ENCODE measurements at places on chromosomes 3 and 15.

GRCh38 chr15:62760538-62760937, 282.0 kb upstream of the TPM1 start:
- no peak overlapping the region for H3K4me3 ChIP-seq
- H3K36me3 ChIP-seq: no peaks in the 10 kb centered on the region
- H3K27ac ChIP-seq: no peak overlapping the region
- no peaks in the 10 kb centered on the region for H3K27me3 ChIP-seq
- no peak for DNase-seq

GRCh38 chr15:32870240-32871033, 152.6 kb downstream of the GREM1 start:
- H3K4me3 ChIP-seq: no peak overlapping the region
- no peaks in the 10 kb centered on the region for H3K4me1 ChIP-seq
- H3K36me3 ChIP-seq: no peaks in the 10 kb centered on the region

GRCh38 chr15:38154837-38155236, 97.8 kb upstream of the SPRED1 start:
- H3K27ac ChIP-seq: no peak overlapping the region
- H3K4me3 ChIP-seq: no peak overlapping the region
- H3K36me3 ChIP-seq: no peaks in the 10 kb centered on the region
- DNase-seq: no peak
- no peaks in the 10 kb centered on the region for H3K4me1 ChIP-seq
- H3K27me3 ChIP-seq: no peaks in the 10 kb centered on the region

- H3K36me3 ChIP-seq: no peaks in the 10 kb centered on the region
- H3K27me3 ChIP-seq: no peaks in the 10 kb centered on the region
- H3K27ac ChIP-seq: peak overlapping the region; percentile 71
- H3K4me3 ChIP-seq: peak overlapping the region; percentile 75
Observed at GRCh38 chr3:149751551-149751950, 738 bp downstream of the COMMD2 start.

DNA sequence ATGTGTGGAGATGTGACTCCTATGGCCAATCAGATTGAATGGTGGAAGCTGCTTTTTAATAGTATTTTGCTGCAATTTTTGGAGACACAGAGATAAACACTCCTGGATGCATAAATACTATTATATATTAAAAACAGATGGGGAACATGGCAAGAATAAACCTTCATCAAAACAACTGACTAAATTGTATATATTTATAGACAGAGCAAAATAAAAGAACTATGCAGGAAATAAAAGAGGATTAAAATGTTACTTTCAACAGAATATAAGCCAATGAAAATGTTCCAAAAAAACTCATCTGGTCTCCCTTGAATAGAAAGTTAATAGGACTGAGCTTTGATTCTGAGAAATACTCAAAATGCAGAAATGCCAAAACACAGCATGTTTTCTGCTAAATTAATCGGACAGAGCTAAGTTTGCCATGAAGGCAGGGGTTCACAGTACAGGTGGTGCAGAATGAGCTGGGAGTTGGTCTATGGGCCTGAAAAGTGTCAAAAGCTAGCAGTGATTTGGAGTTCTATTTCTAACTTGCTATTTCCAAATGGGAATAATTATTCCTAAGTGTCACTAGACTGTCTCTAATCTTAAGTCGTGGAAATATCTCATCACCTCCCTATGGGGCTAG, 227.2 kb downstream of the CNTN3 start:
- H3K27ac ChIP-seq: no peak overlapping the region
- H3K27me3 ChIP-seq: no peaks in the 10 kb centered on the region
- H3K4me3 ChIP-seq: no peak overlapping the region
- H3K4me1 ChIP-seq: no peaks in the 10 kb centered on the region
- no peak for DNase-seq

DNA sequence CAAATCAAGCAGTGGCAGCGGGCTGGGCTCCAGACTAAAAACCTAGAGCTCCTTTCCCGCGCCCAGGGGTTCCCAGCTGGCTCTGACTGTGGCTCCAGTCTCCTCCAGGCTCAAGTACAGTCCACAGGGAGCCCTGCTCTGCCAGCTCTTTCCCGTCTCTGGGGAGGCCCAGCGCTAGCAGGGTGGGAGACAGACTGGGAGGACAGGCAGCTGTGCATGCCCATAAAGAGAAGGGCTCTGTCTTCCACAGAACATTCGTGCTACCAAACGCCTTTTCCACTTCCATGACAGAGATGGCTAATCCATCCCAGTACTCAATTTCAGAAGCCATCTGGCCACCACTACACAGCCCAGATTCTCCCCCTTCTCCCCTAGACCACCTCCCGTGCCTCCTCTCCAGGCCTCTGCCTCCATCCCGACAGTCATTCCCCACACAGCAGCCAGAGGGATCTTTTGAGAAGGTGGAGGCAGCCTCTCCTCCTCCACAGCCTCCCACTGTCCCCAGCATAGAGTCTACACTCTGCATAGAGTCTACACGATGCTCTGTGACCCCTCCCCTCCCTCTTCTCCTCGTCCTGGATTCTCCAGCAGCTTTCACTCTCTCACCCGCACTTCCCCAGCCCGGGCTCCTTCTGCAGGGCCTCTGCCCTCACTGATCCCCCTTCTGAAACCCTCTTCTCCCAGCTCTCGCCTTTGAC, 6.8 kb upstream of the DUSP7 start:
- no peaks in the 10 kb centered on the region for H3K36me3 ChIP-seq
- H3K4me3 ChIP-seq: no peak overlapping the region
- H3K27me3 ChIP-seq: no peaks in the 10 kb centered on the region
- no peak overlapping the region for H3K27ac ChIP-seq
- no peak for DNase-seq

DNA sequence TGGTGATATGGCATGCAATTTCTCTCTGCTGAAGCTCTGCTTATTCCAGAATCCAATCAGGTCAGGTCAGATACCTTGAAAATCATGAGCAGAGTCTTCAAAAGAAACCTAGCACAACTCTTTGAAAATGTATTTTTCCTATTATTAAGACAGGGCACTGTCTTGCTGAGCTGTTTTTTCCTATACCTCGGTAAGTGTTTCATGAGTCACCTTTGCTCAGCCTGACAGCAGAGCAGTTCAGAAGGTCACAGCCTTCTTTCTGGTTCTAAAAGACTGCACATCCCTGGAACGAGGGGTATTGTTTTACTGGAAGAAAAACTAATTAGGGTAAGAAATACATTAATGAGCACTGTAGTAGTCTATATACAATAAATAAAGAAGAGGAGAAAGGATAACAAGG, 422.0 kb downstream of the SOX2 start:
- H3K27ac ChIP-seq: no peak overlapping the region
- no peaks in the 10 kb centered on the region for H3K36me3 ChIP-seq
- no peaks in the 10 kb centered on the region for H3K4me1 ChIP-seq
- H3K4me3 ChIP-seq: no peak overlapping the region
- no peaks in the 10 kb centered on the region for H3K27me3 ChIP-seq

- DNase-seq: no peak
- H3K27me3 ChIP-seq: no peaks in the 10 kb centered on the region
Observed at GRCh38 chr15:28021281-28022039, 77.7 kb downstream of the OCA2 start.

- H3K27ac ChIP-seq: no peak overlapping the region
- no peaks in the 10 kb centered on the region for H3K36me3 ChIP-seq
- DNase-seq: no peak
- H3K27me3 ChIP-seq: no peaks in the 10 kb centered on the region
Observed at GRCh38 chr3:43036621-43037423, 57.7 kb downstream of the GASK1A start.

DNA sequence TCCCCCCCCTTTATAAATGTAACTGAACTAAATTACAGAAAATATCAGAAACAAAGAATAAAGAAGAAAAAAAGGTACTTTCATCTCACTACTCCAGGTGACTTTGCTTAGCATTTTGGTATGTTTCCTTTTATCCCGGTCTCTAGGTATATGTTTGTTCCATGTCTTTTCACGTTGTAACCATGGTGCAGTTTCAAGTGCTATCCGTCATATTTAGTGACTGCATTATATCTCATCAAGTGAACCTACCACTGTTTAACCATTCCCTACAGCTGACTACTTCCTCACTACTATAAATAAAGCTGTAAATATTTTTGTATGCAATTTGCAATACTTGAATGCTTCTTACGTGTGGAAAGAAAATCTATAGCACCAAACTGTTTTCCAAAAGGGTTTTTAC, 2.2 kb downstream of the BTBD1 start:
- no peaks in the 10 kb centered on the region for H3K36me3 ChIP-seq
- H3K4me3 ChIP-seq: peak overlapping the region; percentile 78
- H3K27me3 ChIP-seq: no peaks in the 10 kb centered on the region
- H3K27ac ChIP-seq: peak overlapping the region; percentile 88

DNA sequence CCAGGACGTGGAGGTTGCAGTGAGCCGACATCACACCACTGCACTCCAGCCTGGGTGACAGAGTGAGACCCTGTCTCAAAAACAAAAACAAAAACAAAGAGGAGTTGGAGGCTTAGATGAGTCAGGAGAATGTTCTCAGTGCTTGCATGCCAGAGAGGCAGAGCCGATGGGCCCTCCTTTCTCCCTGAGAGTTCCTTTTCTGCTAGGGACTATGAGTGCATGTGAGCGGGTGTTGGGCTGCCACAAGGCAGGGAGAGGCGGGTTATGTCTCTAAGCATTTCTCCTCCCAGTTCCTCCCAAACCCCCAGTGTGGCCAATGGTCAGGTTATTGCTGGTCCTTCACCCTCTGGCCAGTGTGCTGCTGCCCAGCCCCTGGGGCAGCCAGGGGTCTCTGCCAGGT, 45.1 kb downstream of the RTP1 start:
- H3K36me3 ChIP-seq: no peaks in the 10 kb centered on the region
- peaks cover 3% of the 10 kb centered on the region for H3K4me1 ChIP-seq
- no peak overlapping the region for H3K27ac ChIP-seq
- H3K27me3 ChIP-seq: no peaks in the 10 kb centered on the region
- DNase-seq: no peak
- no peak overlapping the region for H3K4me3 ChIP-seq

DNA sequence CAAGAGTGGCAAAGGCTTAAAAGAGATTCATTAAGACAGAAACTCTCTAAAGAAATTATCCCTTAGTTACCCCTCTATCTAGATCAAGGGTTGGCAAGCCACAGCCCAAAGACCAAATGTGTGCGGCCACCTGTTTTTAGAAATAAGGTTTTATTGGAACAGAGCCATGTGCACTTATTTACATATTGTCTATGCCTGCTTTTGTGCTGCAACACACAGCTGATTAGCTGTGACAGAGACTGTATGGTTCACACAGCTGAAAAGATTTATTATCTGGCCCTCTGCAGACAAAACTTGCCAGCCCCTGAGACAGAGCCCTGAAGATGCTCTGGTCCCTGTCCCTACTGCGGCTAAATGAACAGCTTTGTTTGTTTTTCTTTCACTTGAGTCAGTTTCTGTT, 88.1 kb downstream of the ADAMTS9 start:
- H3K4me1 ChIP-seq: no peaks in the 10 kb centered on the region
- H3K27ac ChIP-seq: no peak overlapping the region
- no peak for DNase-seq
- no peaks in the 10 kb centered on the region for H3K36me3 ChIP-seq
- no peak overlapping the region for H3K4me3 ChIP-seq
- H3K27me3 ChIP-seq: no peaks in the 10 kb centered on the region

DNA sequence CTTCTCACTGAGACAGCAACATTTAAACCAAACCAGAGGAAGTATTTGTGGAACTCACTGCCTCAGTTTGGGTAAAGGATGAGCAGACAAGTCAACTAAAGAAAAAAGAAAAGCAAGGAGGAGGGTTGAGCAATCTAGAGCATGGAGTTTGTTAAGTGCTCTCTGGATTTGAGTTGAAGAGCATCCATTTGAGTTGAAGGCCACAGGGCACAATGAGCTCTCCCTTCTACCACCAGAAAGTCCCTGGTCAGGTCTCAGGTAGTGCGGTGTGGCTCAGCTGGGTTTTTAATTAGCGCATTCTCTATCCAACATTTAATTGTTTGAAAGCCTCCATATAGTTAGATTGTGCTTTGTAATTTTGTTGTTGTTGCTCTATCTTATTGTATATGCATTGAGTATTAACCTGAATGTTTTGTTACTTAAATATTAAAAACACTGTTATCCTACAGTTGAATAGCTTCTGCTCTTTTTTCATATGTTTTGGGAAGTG, 23.3 kb downstream of the CLDN18 start:
- H3K4me1 ChIP-seq: no peaks in the 10 kb centered on the region
- H3K4me3 ChIP-seq: no peak overlapping the region
- H3K27me3 ChIP-seq: no peaks in the 10 kb centered on the region
- no peaks in the 10 kb centered on the region for H3K36me3 ChIP-seq
- H3K27ac ChIP-seq: no peak overlapping the region

GRCh38 chr3:42980909-42981308, 1.8 kb downstream of the GASK1A start:
- no peak overlapping the region for H3K4me3 ChIP-seq
- H3K27me3 ChIP-seq: peaks cover 21% of the 10 kb centered on the region
- DNase-seq: no peak
- H3K36me3 ChIP-seq: no peaks in the 10 kb centered on the region
- H3K4me1 ChIP-seq: peaks cover 4% of the 10 kb centered on the region
- no peak overlapping the region for H3K27ac ChIP-seq

- no peak overlapping the region for H3K27ac ChIP-seq
- no peak overlapping the region for H3K4me3 ChIP-seq
- peak; percentile 25 for DNase-seq
- H3K36me3 ChIP-seq: no peaks in the 10 kb centered on the region
- no peaks in the 10 kb centered on the region for H3K27me3 ChIP-seq
- H3K4me1 ChIP-seq: peaks cover 8% of the 10 kb centered on the region
Observed at GRCh38 chr15:101121511-101122090, 130.2 kb downstream of the CHSY1 start.

DNA sequence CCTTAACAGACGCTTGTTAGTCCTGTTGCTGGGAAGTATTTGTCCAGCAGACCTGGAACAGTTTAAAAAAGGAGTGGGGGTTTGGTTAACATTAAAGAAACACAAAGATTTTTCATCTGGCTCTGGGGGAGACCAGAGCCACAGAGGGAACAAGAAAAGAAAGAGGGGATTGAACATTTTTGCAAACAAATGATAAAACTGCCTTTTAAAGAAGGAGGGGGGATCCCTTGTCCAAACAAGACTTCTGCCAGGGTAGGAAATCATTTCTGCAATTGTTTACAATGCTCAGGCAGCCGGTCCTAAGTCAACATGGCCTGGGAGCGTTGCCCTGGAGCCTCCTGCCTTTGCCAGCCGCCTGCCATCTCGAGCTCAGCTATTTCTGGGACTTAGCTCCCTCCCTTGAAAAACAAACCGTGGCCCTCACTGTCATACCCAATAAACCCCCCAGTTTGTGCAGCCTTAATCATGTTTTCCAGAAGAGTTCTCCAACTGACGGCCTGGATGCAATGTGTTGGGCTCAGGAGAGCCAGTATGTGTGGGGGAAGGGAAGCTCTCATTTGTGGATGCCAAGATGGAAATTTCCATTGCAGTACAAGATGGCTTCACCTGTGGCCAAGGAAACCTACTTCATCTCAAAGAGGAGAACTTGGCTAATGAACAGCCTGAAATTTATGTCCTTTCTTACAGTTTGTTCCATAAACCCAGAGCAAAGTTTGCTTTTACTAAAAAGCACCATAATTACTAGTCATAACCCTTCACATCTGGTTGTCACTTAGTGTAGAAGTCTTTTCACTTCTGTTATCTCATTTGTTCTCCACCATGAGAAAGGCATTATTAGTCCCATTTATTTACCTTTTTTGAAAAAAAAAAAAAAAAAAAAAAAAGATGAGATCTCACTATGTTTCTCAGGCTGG, 75.9 kb upstream of the RNU6-1 start:
- H3K4me3 ChIP-seq: no peak overlapping the region
- no peaks in the 10 kb centered on the region for H3K4me1 ChIP-seq
- H3K36me3 ChIP-seq: no peaks in the 10 kb centered on the region
- no peak overlapping the region for H3K27ac ChIP-seq

GRCh38 chr3:172379372-172379771, 68.9 kb downstream of the GHSR start:
- peaks cover 14% of the 10 kb centered on the region for H3K36me3 ChIP-seq
- H3K4me3 ChIP-seq: no peak overlapping the region
- DNase-seq: no peak
- no peak overlapping the region for H3K27ac ChIP-seq
- H3K27me3 ChIP-seq: no peaks in the 10 kb centered on the region
